GM12878 (cell line): ENCODE measurements at places on chromosomes 5 and 9.

DNA sequence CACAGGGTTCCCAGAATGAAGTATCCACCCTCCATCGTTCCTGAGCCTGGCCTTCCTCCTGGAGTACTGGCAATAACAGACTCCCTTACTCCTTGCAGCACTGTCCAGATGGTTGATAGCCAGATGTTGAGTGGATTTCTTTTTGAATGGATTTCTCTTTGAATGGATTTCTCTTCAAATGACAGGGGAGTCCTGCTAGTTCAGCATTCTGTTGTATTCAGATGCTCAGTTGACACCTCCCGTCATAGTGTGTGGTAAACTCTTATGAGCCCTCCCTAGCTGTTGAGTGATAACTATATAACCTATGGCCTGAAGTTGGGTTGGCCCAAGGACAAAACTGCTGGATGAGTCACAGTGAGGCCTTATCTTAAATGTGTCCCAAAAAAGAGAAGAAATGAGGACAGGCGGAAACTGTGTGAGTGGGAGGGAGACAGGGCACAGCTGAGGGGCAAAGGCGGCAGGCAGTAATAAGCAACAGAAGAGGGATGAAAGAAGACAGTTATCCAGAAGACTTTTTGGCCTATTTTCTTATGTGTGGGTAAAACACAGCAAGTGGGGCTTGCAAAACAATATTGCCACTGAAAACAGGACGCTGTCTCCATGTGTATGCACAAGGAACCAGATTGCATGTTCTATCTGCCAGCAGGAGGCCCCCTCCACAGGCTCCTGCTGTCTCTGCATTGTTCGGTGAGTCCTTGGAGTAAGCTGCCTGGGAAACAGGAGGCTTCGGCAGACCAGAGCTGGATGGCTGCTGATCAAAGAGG is 209.5 kb upstream of the S1PR3 start:
- no peak for DNase-seq

DNA sequence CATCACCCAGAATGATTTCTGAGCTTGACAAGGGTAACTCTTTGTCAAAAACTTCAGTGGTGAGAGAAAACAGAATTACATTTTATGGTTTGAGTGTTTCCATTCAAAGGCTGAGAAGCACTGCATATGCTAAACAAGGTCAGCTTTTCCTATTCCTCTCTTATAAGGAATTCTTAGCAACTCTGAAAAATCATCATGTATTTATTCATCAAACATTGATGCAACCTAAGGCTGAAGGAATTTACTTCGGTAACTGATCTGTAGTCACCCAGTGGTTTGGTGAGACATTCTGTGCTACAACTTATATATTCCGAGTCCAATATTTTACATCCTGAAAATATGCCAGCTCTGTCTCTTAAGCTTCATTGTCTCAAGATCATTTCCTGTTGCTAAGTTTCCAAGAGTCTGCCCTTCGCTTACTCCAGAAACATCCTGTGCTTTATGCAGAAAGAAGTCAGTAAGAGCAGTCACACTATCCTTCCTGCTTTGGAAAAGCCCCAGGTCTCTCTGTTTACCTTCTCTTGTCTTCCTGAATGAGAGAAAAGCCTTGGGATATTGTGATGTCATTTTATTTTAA is 176.6 kb upstream of the TBCA start:
- no peak for DNase-seq

GRCh38 chr9:76313771-76314170 is 80.5 kb downstream of the RFK start:
- no peak for DNase-seq

GRCh38 chr9:114826431-114826830 is 20.6 kb upstream of the TNFSF15 start:
- no peak for DNase-seq

DNA sequence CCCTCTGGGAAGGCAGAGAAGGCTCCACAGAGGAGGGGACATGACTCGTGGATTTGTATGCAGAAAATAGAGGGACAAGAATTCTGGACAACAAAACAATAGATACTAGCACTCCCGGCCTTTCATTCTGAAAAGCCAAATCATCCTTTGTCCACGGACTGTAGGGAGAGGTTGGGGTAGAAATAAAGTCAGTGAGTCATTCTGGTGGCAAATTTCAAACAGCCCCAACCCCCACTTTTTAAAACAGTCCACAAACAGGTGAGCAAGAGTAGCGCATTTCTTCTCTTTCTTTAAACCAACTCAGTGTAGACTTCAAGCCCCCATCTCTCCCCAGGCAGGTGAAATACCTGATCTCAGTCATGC is 56.1 kb downstream of the PTPDC1 start:
- DNase-seq = no peak

- no peak for DNase-seq
Observed at GRCh38 chr5:77640589-77641396, 2.3 kb upstream of the OTP start.

GRCh38 chr5:125411071-125411743 is 664.8 kb upstream of the ZNF608 start:
- DNase-seq = peak; percentile 50

DNA sequence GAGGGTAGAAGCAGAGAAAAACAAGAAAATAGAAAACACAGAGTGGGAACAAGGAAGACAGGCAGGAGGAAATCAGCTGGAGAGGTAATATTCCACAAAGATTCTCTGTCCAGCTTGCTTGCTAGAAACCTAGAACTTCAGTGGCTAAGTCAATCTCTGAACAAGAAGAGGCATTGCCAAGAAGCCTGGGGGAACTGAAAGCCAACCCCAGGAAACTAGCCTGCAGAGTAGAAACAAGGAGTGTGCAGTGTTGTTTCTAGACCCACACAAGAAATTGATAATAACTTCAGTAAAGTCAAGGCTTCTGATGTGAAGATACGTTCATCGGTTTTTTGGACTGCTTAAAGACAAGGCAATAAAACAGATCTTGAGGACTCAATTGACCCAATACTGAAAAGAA is 234.5 kb upstream of the MAP3K1 start:
- no peak for DNase-seq

- DNase-seq = no peak
Observed at GRCh38 chr5:132237141-132237540, 9.5 kb upstream of the P4HA2 start.

DNA sequence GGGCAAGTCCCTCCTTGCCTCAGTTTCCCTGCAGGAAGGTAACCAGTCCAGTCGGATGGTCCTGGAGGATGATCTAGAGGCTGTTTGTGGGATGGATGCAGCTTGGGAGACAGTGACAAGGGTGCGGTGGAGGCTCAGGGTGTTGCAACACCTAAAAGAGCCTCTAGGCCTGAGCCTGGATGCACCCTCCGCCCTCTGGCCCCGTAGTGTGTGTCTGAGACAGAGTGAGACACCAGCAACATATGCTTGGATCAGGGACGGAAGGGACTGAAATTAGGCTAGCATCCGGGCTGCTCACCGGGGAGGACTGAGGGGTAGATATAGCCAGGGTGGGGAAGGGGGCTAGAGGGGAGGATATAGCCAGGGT is 1.1 kb downstream of the CRAT start:
- no peak for DNase-seq

DNA sequence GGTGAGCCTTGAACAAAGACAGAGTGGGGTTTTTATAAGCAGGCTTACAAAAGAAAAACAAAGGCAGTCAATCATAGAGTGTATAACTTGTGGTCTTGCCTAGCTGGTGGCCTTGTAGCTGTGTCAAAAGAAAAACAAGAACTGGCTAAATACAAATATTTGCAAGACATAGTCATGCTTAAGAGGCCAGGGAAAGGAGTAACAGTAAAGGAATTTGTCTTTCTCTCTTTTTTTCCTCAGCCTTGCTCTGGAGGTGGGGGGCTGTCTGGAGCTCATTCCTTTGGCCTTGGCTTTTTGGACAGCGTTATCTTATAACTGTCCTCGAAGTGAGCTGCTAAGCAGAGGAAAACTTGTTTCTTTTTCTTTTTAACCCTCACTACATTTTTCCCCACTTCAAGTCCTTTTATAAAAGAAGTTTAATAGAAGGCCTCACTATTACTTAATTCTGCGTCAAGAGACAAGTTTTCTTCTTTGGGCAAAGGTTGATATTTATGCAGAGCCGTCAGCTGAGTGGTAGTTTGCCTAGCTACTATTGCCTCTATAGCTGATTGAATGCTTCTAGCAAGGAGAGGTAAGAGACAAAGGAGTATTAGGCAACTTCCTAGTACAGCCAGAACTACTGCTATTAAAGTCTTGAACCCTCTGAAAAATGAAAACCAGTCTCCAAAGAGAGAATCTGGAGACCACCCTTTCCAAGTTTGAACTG is 14.3 kb downstream of the CEL start:
- DNase-seq = no peak

GRCh38 chr9:34520505-34521385 is 2.0 kb downstream of the ENHO start:
- DNase-seq = no peak

GRCh38 chr9:107637421-107638420 is 148.2 kb upstream of the KLF4 start:
- DNase-seq = no peak

DNA sequence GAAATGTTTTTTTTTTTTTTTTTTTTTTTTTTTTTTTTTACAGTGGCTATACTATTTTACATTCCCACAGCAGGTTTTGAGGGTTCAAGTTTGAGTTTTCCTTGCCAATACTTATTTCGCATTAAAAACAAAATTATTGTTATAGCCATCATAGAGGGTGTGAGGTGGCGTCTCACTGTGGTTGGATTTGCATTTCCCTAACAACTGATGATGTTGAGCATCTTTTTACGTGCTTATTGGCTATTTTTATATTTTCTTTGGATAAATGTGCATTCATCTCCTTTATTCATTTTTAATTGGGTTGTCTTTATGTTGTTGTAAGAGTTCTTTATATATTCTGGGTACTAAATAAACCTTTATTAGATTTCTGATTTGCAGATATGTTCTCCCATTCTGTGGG is 18.9 kb upstream of the UBLCP1 start:
- no peak for DNase-seq

DNA sequence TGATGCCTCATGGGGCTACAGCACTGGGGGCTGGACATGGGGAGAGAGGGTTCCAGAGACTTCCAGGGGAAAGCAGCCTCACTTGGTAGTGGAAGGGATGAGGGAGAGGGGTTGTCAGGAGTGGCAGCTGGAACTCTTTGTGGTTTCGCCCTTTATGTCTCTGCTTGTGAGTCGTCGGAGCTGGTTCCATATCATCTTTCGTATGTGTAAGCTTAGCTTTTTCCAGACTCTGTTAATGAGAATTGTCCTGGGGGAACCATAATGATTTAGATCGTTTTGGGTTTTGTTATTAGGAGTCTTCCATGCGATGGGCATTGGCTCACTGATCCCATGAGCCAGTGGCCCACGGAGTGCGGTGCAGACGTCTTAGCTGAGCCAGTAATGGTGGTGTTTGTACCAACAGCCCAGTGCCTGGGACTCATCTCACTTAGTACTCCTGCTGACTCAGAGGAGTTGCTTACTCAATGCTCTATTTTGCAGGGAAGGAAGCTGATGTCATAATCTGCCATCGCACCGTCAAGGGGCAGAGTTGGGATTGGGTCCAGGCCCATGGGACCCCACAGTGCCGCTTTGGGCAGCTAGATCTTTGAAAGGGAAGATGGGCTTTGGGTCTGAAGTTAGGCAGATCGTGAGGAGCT is 48.5 kb downstream of the NEK6 start:
- DNase-seq = no peak

GRCh38 chr9:75461183-75461582 is 372.9 kb downstream of the OSTF1 start:
- no peak for DNase-seq

GRCh38 chr5:72555871-72556270 is 48.7 kb upstream of the ZNF366 start:
- no peak for DNase-seq

DNA sequence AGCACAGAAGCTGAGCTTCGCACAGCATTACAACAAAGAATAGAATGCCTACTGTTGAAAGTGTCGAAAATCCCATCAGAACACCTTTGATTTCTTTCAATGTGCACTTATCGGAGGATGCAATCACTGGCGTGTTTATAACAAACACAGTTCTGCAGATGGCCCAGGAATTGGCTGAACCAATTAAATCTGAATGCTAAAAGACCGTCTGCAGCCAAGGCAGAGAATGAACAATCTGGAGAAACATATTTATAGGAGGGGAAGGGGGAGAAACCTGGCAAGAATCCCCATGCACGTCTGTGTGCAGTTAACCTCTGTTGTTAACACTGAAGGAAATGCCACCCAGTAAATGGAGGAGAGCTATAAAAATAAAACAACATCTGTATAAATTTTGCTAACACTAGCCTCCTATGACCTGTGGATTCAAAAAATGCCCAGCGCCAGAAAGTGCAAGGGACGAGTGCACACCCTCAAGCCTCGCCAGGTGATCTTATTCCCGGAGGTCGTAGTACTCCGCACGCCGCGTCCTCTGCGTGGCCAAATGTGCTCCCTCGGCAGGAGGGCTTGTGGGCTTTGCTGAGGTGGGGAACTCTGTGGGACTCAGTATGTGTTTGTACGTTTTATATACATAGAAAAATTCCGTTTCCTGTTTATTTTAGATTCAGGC is 56.8 kb downstream of the PTCH1 start:
- no peak for DNase-seq

DNA sequence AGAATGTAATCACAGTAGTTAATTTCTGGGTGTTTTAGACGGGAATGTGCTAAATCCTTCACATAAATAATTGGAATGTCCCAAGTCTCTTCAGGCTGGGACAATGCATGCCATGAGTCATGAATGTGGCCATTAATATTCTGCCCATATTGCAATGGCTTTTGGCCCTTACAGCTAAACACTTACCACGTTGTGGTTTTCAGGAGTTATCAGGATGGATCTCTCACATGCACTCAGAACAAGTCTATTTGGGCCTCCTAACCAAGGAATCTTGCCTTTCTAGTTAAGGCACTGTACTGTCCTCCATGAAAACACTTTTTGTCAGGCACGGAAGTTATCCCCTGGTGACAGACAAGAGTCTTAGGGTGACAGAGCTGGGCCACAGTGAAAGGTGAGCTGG is 32.7 kb downstream of the PKD2L2 start:
- DNase-seq = no peak

DNA sequence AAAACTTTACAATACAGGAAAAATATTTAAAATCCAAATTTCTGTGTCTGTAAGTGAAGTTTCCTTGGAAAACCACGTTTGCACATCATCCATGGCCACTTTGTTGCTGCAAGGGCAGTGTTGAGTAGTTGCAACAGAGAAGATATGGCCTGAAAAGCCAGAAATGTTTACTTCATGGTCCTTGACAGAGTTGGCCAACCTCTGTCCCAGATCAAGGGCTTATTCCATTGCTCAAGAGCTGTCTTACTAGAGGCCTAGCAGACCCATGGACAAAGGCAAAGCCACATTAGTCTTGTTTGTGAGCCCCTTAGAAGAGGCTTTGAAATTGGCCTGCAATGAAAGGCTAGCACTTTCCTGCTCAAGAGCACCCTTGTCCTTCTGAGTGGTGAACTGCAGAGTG is 119.4 kb downstream of the GAS1 start:
- no peak for DNase-seq

DNA sequence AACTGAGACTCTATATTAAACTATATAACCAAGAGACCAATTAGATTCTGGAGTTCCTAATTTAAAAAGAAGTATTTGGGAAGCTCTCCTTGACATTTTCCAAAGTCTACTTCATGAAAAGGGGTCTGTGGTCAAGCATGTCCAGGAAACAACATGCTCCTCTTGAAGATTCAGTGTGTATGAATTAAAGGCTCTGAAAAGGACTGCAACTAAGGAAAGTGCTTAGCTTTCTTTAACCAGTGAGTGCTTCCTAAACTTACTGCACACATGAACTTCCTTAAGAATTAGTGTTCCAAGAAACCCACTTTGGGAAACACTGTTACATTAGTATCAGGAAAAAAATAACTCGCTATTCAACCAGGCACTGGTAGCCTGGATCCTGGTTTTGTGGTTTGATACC is 167.6 kb downstream of the MED27 start:
- no peak for DNase-seq

- DNase-seq = no peak
Observed at GRCh38 chr5:65808818-65809217, 86.8 kb downstream of the NLN start.
